Cardiac atrium fibroblast (primary cell): ENCODE measurements at places on chromosomes 2 and 18. TPM values are rescaled to one million over a fixed set of nuclear protein-coding genes. Genes with fewer than 3 reads are reported as not detected.

Gene FSIP2
- total RNA-seq = 0.36 TPM in 1 of 2 replicates, not detected in the other

Gene RESP18
- total RNA-seq = not detected in 2 replicates

Gene PROKR1
- total RNA-seq = not detected in 2 replicates

Gene IL36RN
- total RNA-seq = not detected in 2 replicates

Gene SATB2
- total RNA-seq = 1.3 and 1.6 TPM in 2 replicates

Gene MAP3K20
- 15.2 and 17.7 TPM in 2 replicates for total RNA-seq

Gene CTAGE1
- 0.16 TPM in 1 of 2 replicates, not detected in the other for total RNA-seq

Gene GALNT1
- 74.7 and 95.4 TPM in 2 replicates for total RNA-seq

Gene CCDC141
- total RNA-seq = not detected in 2 replicates

Gene SLC40A1
- total RNA-seq = 3.9 and 5.2 TPM in 2 replicates

Gene DYSF
- 6.3 and 12.2 TPM in 2 replicates for total RNA-seq

Gene TIGD1
- total RNA-seq = 0.97 and 3.6 TPM in 2 replicates

Gene PRKAG3
- total RNA-seq = not detected in 2 replicates

Gene XDH
- total RNA-seq = not detected in 2 replicates
